Psoas muscle (tissue), 8 donors: ENCODE measurements at places on chromosomes 6 and 20. TPM values are rescaled to one million over a fixed set of nuclear protein-coding genes. Genes with fewer than 3 reads are reported as not detected.
A peak's percentile ranks its signal among the peaks of the same experiment; 100 is the strongest.

The RBM24 gene
- total RNA-seq, result 135 TPM

GRCh38 chr6:2800552-2801316 lies 35.5 kb downstream of the WRNIP1 start:
- no peak for DNase-seq
- H3K27ac ChIP-seq, result no peak overlapping the region
- no peaks in the 10 kb centered on the region for H3K4me1 ChIP-seq
- no peaks in the 10 kb centered on the region for H3K36me3 ChIP-seq
- no peak overlapping the region for H3K4me3 ChIP-seq
- H3K27me3 ChIP-seq, result no peaks in the 10 kb centered on the region

The NHLRC1 gene
- total RNA-seq, result 0.97 TPM

DNA sequence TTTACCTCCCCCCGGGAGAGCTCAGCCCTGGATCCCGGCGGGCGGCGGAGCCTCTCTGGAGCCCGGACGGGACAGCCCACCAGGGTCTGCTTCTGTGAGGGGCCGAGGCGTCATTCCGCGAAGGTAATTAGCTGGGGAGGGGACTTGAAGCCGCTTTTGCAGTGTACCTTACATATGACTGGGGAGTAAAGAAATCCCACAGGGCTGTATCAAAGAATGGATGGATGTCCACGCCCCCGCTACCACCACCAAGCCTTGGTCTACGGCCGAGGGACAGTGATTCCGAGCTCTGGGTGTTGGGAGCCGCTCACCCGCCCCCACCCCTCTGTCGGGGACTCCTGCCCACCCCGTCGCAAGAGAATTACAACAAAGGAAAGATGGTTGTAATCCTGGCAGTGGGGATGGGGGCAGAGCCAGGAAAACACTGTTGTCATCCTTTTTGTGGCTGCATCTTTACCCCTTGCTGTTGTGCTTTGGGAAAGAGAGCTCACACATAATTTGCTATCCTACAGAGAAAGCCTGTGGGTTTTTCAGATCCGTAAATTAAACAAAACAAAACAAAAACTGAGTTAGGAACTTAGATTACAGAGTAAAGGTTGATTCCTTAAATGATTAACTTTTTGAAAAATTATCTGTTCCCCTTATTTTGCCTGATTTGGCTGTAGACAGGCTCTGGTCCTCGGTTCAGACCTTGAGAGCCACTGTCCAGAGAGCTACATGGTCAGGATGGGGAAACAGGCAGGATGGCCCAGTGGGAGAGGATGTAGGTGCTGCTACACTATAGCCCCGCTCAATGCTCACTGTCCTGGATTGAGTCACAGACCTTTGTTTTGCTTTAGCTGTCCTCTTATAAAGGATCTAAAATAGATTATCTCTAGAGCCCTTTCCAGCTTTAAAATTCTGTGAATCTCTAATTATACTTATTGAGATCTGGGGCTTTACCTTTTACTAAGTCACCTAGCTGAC lies 997 bp upstream of the FBXO30 start:
- no peaks in the 10 kb centered on the region for H3K36me3 ChIP-seq
- no peaks in the 10 kb centered on the region for H3K27me3 ChIP-seq
- peak overlapping the region; percentile 98 for H3K27ac ChIP-seq
- H3K4me1 ChIP-seq, result peaks cover 43% of the 10 kb centered on the region
- H3K4me3 ChIP-seq, result peak overlapping the region; percentile 84
- peak; percentile 40 for DNase-seq

- no peaks in the 10 kb centered on the region for H3K36me3 ChIP-seq
- H3K27ac ChIP-seq, result peak overlapping the region; percentile 84
- H3K4me3 ChIP-seq, result peak overlapping the region; percentile 24
- no peak for DNase-seq
- H3K4me1 ChIP-seq, result peaks cover 14% of the 10 kb centered on the region
These were observed 179.1 kb upstream of the EYA4 start for GRCh38 chr6:133062077-133062476.

- H3K4me3 ChIP-seq, result no peak overlapping the region
- H3K27ac ChIP-seq, result no peak overlapping the region
- peaks cover 11% of the 10 kb centered on the region for H3K4me1 ChIP-seq
- no peaks in the 10 kb centered on the region for H3K27me3 ChIP-seq
- H3K36me3 ChIP-seq, result no peaks in the 10 kb centered on the region
These were observed 223.6 kb downstream of the OGFRL1 start for GRCh38 chr6:71512256-71512655.
